Activated CD4-positive, CD25-positive, alpha-beta regulatory T cell (primary cell): ENCODE measurements at places on chromosomes 13 and 19.

- DNase-seq = peak; percentile 6
Observed at GRCh38 chr13:40271931-40272775, 394.3 kb downstream of the FOXO1 start.

- no peak for DNase-seq
Observed at GRCh38 chr13:25112695-25113255, 16.8 kb downstream of the PABPC3 start.

DNA sequence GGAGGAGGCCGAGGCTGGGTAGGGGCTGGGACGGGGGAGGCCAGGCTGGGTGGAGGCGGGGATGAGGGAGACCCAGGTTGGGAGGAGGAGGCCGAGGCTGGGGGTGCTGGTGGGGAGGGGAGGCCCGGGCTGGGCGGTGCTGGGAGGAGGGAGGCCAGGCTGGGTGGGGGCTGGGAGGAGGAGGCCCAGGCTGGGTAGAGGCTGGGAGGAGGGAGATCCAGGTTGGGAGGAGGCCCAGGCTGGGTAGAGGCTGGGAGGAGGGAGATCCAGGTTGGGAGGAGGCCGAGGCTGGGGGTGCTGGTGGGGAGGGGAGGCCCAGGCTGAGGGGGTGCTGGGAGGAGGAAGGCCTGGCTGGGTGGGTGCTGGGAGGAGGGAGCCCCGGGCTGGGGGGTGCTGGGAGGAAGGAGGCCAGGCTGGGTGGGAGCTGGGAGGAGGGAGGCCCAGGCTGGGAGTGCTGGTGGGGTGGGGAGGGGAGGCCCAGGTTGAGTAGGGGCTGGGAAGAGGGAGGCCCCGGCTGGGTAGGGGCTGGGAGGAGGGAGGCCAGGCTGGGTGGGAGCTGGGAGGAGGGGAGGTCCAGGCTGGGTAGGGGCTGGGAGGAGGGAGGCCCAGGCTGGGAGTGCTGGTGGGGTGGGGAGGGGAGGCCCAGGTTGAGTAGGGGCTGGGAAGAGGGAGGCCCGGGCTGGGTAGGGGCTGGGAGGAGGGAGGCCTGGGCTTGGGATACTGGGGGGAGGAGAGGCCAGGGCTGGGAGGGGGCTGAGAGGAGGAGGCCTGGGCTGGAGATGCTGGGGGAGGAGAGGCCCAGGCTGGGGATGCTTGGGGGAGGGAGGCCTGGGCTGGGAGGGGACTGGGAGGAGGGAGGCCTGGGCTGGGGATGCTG, 10.7 kb downstream of the TPGS1 start:
- no peak for DNase-seq

GRCh38 chr13:80666782-80667552, 326.0 kb upstream of the SPRY2 start:
- DNase-seq = no peak

DNA sequence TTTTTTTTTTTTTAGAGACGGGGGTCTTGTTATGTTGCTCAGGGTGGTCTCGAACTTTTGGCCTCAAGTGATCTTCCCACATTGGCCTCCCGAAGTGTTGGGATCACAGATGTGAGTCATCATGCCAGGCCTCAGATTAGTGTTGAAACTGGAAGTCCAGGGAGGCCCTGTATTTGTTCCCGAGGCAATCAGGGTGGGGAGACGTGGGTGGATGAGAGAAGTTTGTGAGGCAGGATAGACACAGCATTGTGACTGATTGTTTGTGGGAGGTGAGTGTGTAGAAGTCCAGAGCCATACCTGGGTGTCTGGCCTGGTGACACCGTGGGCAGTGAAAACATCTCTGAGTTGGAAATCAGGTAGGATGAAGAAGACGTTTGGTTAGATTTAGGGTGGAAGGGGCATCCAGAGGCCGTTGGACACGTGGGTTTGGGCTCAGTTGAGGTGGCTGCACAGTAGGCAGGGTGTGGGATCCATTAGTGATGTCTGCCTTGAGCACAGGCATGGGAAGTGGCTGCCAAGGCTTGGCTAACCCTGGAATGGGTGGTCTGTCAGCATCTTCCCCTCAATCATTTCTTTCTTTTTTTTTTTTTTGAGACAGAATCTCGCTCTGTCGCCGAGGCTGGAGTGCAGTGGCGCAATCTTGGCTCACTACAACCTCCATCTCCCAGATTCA, 12.4 kb downstream of the RTN2 start:
- no peak for DNase-seq

GRCh38 chr19:47227352-47228167, 3.4 kb downstream of the BBC3 start:
- DNase-seq = no peak

- DNase-seq = no peak
Observed at GRCh38 chr19:45293682-45294081, 29.0 kb downstream of the CKM start.

- DNase-seq = peak; percentile 66
Observed at GRCh38 chr19:48319647-48320541, 5.5 kb upstream of the EMP3 start.

GRCh38 chr13:106083620-106084350, 451.7 kb downstream of the EFNB2 start:
- no peak for DNase-seq

DNA sequence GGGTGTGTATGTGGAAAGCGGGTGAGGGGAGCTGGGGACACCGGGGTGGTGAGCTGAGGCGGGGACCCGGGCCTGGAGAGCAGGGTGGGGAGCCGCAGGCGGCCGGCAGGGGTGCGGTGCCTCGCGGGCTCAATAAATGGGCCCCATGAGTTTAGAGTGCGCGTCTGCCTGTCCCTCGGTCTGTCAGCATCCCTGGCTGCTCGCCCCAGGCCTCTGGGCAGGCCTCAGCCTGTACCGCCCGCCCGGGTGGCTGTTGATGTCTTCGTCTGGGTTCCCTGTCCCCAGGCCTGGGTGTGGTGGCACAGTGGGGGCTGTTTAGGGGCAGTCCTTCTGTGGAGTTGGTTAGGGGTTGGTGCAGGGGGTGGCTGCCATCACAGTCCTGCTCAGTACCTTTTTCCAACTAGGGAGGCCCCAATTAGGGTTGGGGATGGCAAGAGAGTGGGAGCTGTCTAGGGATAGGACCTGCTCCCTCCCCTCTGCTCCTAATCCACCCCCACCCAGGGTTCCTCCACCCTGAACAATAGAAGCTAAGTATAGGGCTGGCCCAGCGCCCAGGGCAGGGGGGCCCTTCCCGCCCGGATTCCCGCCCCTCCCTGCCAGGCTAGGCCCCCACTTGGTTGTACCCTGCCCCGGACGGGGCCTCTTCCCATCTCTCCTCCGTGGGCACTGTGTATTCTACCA, 12.2 kb downstream of the CIC start:
- DNase-seq = no peak

GRCh38 chr13:106756446-106756845, 188.5 kb upstream of the ARGLU1 start:
- no peak for DNase-seq

GRCh38 chr19:55838906-55839305, 2.6 kb downstream of the NLRP4 start:
- no peak for DNase-seq

GRCh38 chr19:35262101-35262761, 6.5 kb upstream of the USF2 start:
- no peak for DNase-seq

DNA sequence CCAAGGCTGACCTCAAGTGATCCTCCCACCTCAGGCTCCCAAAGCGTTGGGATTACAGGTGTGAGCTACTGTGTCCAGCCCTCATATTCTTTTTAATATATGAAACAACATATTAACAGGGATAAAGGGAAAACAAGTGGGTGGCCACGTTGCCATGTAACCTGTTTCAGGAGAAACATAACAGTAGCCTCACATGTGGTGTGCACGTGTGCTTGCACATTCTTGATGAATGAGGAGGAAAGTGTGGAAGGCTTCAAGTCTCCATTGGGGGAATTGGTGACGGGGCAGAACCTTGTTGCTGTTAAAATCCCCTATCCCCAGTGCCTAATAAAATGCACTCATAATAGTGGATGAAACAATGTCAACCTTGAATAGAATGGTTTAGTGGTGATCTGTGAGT, 202.3 kb downstream of the MTUS2 start:
- DNase-seq = no peak

DNA sequence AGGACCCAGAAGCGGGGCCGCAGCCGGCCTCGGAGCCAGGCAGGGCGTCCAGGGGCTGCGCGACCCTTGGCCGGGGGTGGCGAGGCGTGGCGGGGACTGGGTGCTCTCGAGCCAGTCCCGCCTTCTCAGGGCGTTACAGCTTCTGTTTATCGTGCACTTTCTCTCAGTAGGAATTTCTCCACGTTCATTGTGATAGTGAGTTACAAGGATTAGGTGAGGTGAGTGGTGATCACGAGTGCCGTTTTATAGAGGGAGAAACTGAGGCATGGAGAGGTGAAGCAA, 600 bp downstream of the AP1M1 start:
- no peak for DNase-seq

DNA sequence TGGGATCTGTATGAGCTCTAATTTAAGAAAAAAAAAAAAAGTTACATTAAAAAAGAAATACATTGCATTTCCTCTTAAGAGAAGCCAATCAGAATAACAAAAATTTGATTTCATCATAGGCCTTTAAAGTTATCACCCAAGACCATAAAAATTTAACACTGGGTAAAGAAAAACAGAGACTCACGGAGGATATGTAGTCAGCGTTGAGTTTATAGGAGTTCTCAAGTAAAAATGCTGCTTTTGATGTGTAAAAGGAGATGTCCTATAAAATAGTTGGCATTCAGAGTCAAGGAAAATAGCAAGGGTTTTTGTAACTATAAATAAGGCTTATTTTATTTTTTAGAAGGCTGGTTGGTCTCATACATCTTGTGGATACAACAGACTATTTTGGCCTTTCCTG, 191.1 kb downstream of the EFNB2 start:
- no peak for DNase-seq

- no peak for DNase-seq
Observed at GRCh38 chr13:28610996-28611395, 47.9 kb upstream of the POMP start.

- DNase-seq = no peak
Observed at GRCh38 chr19:13906521-13906904, 512 bp downstream of the CC2D1A start.
